NCI-H1105 (cell line): ENCODE measurements at places on chromosomes 11 and 22.

GRCh38 chr11:74090701-74091100 lies 80.1 kb downstream of the C2CD3 start:
- DNase-seq, result no peak

GRCh38 chr11:106904826-106905225 lies 113.5 kb downstream of the GUCY1A2 start:
- DNase-seq, result no peak

DNA sequence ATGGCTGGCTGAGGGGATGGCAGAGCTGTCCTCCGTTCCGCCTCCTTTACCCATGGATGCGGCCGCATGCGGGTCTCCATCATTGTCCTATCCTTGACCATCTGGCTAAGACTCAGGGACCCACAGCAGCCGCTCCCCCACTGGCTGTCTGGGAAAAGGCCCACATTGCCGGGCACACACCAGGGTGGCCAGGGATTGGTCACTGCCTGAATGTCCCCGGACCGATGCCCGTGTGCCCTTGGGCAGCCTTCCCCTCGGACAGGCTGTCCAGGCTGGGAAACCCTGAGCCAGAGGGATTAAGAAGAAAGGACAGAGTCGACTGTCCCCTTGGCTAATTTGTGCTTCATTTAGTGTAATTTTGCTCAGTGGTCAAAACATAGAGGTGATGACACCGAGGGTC lies 22.5 kb downstream of the H19 start:
- no peak for DNase-seq

GRCh38 chr11:116172156-116172555 lies 600.6 kb downstream of the BUD13 start:
- DNase-seq, result no peak
